ENCODE measurements at places on chromosomes 13 and 19.

DNA sequence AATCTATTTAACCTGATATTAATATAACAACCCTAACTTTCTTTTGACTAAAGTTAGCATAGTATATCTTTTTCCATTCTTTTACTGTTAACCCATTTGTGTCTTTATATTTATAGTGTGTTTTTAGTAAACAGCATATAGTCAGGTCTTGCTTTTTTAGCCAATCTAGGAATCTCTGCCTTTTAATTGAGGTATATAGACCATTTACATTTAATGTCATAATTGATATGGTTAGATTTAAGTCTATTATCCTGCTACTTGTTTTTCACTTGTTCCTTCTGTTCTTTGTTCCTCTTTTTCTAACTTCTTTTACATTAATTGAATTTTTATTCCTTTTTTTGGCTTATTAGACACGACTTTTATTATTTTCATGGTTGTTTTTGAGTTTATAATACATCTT lies 174.4 kb downstream of the KCTD15 start:
- no peak for DNase-seq

GRCh38 chr19:50511069-50511822 lies at the start of gene JOSD2:
JOSD2 (minus strand) TSS chr19:50511191; CDS start chr19:50510431, 760 bp downstream.
- peak; percentile 95 for DNase-seq

DNA sequence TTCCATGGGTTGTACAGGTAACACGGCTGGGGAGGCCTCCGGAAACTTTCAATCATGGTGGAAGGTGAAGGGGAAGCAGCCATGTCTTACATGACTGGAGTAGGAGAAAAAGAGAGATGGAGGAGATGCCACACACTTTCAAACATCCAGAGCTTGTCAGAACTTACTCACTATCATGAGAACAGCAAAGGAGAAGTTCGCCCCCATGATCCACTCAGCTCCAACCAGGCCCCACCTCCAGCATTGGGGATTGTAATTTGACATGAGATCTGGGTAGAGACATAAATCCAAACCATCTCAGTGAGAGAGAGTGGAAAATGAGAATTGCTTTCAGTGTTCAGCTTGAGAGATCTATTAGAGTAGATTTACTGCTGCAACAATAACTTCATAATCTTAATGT lies 210.9 kb downstream of the NDFIP2 start:
- no peak for DNase-seq

DNA sequence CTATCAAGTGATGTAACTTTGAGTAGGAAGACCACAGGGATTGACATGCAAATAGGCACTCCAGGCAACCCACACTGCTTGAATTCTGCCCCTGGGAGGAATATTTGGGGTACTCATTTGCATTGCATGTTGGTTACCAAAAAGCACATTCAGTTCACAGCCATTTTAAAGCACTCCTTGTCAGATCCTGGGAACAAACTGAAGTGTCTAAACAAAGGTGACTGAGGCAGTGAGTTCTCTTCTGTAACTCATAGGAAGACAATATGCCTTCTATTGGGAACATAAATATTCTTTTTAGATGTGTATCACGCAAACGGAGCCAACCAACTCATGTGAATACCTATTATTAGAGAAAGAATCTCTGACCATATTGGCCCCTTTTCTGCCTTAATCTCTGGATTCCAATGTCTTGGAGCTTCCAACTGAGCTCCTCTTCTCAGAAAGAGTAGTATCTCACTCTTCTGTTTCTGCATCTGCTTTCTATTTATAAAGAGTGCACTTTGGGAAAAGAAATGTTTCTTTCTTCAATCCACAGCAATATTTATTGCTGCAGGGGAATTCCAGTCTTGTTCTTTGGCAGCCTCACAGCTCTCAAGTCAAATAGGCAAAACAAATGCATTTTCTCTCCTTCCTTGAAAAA lies 125.7 kb upstream of the NBEA start:
- DNase-seq = no peak

DNA sequence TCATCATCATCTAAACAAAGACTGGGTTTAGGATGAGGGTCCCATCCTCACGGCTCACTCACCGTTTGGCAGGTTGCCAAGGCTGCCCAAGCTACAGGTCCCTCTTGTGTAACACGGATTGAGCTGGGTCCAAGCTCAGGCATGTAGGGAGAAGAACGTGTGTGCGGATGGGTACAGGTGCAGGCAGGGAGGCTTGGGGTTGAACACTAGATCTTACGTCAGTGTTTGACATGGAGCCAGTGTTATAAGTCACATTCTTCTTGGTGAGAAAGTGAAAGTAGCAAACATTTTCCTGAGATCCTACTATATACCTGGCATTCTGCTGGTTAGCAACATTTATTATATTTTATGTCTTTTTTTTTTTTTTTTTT lies 136.8 kb upstream of the RNF113B start:
- no peak for DNase-seq

GRCh38 chr19:16637535-16637934 lies 9.5 kb upstream of the MED26 start:
- DNase-seq = no peak

- no peak for DNase-seq
Observed at GRCh38 chr19:35076657-35077056, 35.1 kb downstream of the HPN start.
